ENCODE measurements at places on chromosomes 11 and 22. TPM values are rescaled to one million over a fixed set of nuclear protein-coding genes. Genes with fewer than 3 reads are reported as not detected.

DNA sequence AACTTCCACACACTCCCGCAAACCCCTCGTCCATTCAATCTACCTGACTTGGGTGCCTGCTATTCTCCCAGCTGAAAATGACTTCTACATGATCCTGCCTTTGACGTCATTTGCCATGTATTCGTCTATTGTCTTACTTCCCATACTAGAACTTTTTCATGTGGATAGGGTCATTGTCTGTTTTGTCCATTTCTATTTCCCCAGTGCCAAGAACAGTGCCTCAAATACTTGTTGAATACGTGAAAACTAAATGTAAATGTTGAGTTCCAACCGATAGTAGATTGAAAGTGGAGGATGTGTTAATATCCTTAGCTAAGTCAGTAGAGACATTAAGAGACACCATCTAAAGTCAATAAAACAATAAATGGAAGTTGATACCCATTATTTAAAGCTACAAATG lies 935 bp downstream of the TRIM68 start:
- no peak for DNase-seq

- no peak for DNase-seq
These were observed 77.7 kb downstream of the KCNC1 start for GRCh38 chr11:17812091-17812864.

- no peak for DNase-seq
These were observed 384.1 kb downstream of the MN1 start for GRCh38 chr22:27417421-27417814.

GRCh38 chr11:116108161-116108560 lies 603.9 kb upstream of the CADM1 start:
- DNase-seq = no peak

Gene SCUBE1
- 1.1 TPM for polyA plus RNA-seq
